Activated CD4-positive, alpha-beta T cell treated with anti-CD3 and anti-CD28 coated beads, Interleukin-2, amount 10 ng/mL, durations not matched to agents 24 days and 14 days (primary cell): ENCODE measurements at places on chromosomes 2 and 18. TPM values are rescaled to one million over a fixed set of nuclear protein-coding genes. Genes with fewer than 3 reads are reported as not detected.

DNA sequence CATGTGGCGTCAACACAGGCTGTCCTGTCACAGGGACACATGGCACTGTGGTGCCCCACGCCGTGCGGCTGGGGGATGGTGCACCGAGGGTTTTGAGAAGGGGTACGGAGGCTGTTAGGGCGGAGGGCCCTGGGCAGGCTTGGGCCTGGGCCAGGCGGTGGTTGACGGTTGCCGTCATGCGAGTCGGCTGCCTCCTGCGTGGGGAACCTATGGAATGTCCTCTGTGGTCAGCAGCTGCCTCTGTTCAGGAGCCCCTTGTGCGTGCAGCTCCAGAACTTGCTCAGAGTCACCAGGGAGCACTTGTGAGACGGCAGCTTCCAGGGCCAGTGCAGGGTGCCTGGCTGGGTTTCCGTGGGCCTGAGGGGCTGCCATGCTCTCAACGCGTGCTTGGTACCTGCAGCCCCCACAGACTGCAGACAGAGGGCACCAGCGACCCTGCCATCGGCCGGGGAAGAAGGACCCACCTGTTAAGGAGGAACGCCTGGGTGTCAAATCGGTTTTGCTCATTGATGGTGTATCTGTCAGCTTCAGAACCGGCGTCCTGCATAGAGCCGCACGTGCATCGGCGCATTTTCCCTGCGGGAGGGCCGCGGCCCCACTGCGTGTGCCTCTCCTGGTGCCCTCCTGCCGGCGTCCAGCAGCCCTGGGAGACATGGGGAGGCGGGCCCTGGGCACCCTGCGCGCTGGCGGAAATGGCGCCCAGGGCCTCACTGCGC lies 10.0 kb upstream of the D2HGDH start:
- peak; percentile 59 for DNase-seq

GRCh38 chr2:226835420-226835795 lies 446 bp upstream of the RHBDD1 start:
- no peak for DNase-seq

DNA sequence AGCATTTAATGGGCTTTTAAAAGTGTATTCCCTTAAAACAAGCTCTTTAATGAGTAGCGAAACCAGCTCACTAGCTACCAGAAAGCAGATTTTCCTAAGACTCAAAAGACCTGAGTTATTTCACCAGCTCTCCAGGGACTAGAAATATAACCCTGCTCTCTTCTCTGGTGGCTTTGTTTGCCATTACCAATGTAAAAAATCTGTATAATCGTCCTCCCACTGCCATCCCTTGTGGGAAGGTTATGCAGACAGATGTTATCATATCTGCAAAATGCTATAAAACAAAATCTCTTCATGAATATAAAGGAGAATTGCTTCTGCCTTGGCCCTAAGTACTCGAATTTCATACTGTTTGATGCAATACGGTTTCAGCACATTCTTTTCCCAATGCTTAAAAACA lies 335.2 kb downstream of the NUP35 start:
- no peak for DNase-seq

- DNase-seq: peak; percentile 58
These were observed 143.0 kb downstream of the ARL6IP6 start for GRCh38 chr2:152861349-152861942.

DNA sequence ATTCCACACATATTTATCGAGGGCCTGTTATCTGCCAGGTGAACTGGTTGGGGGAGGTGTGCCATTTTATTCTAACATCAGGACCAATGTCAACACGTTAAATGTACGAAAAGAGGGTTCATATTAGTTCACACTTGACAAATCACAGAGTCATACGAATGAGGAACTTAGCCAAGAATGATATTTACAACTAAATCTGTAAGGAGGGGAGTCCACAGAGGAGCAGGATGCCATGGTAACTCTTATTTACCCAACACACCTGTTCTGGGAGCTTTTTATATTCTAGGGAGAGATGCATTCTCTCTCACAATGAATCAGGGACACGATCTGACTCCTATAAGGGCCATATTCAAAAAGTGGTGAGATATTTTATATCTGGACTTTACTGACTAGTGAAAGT lies 144.1 kb downstream of the CDC42EP3 start:
- DNase-seq: no peak

GRCh38 chr2:151478011-151478410 lies 68.3 kb downstream of the RIF1 start:
- no peak for DNase-seq

- no peak for DNase-seq
These were observed 19.9 kb downstream of the SNED1 start for GRCh38 chr2:241018051-241018891.

- DNase-seq: no peak
These were observed 8.9 kb downstream of the TRAPPC12 start for GRCh38 chr2:3388412-3388738.

DNA sequence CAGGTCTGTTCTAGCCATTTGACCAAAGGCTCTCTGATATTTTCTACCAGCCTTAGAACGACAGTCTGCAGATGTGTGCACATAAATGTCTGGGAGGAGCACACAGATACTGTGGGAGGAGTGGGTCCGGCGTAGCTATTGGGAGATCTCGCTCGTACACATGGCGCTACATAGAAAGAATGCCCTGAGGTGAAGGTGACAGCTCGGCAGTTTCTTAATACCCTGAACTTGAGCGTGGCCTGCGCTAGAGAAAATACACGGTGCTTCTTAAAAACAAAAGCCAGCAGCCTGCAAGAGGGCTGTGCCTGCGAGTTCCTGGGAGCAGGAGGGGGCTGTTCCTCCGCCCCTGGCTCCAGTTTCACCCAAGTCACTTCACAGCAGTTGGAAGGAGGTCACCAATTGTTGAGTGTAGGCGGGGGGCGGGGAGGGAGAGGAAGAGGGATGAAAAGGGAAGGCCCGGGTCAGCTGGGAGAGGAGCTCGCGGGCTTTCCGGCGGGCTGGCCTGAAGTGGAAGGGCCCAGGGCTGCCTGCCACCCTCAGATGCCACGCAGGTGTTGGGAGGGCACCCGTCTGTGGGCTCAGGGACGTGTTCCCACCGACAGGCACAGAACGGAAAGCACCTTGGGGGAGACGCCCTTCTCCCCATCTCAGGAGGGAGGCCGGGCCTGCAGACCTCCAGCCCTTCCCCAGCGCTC lies 124.7 kb upstream of the ZNF516 start:
- DNase-seq: no peak

DNA sequence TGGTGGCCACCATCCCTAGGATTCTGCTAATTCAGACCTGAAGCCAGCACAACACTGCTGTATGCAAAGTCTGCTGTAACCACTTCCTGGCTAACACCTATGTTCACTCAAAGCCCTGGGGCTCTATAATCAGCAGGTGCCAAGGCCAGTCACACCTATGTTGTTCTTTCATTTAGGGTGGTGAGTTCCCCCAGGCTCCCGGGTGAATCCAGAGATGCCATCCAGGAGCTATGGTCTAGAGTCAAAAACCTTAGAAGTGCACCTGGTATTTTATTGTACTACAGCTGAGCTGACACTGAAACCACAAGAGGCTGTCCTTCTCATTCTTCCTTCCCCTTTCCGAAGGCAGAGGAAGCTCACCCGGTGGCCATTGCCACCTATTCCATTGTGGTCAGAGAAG lies 46.2 kb upstream of the CCDC141 start:
- DNase-seq: peak; percentile 75

DNA sequence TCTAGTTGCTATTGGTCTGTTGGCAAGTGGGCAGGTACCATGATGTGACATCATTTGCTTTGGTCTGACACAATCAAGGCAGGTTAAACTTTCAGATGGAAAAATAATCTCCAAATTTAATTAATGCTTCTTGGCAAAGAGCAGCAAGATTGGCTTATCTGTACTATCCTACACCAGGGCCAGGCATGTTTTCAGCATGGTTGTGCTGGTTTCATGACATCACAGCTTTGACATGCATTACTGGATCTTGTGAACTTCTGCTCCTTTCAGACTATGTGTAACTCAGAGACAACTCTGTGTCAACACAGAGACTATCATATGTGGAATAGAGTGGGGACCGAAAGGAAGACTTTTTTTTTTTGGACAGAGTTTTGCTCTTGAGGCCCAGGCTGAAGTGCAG lies 520.5 kb downstream of the TDRD15 start:
- DNase-seq: no peak

- peak; percentile 30 for DNase-seq
These were observed 493.3 kb downstream of the CMPK2 start for GRCh38 chr2:6372317-6372901.

DNA sequence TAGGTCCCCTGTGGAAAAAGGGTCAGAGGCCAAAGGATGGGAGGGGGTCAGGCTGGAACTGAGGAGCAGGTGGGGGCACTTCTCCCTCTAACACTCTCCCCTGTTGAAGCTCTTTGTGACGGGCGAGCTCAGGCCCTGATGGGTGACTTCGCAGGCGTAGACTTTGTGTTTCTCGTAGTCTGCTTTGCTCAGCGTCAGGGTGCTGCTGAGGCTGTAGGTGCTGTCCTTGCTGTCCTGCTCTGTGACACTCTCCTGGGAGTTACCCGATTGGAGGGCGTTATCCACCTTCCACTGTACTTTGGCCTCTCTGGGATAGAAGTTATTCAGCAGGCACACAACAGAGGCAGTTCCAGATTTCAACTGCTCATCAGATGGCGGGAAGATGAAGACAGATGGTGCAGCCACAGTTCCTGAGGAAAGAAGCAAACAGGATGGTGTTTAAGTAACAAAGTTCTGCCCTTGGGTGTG lies 165.8 kb downstream of the RPIA start:
- DNase-seq: no peak

- DNase-seq: no peak
These were observed 137.4 kb upstream of the ETAA1 start for GRCh38 chr2:67259556-67260342.

- no peak for DNase-seq
These were observed 9.3 kb downstream of the SEC11C start for GRCh38 chr18:59149007-59149406.

DNA sequence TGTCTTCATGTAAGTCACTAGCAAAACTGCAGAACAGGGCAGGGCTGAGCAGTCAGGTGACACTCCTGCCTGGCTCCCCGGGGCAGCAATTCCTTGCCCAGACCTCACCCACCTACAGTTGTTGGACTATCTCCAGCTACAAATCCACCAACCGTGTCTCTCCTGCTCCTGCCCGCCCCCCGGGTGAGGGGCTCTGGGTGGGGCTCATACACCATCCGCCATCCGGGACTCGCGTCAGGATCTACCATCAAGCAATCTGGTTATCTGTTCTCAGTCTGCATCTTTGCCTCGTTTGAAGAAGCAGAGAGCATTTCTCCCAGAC lies 13.5 kb upstream of the GLI2 start:
- DNase-seq: no peak

DNA sequence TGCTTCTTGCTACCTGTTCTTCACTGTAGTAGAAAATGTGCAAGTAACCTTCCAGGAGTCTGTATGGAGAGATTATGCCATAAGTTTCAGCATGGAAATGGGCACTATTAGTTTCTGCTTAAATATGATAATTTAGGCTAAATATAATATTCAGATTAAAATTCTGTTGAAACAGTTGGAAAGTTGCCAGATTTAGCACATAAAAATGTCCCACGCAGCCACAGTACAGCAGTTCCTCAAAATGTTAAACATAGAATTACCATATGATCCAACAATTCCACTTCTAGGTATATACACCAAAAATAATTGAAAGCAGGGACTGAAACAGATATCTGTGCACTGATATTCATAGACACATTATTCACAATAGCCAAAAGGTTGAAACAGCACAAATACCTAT lies 121.2 kb downstream of the NRP2 start:
- DNase-seq: no peak

- DNase-seq: no peak
These were observed 38.1 kb downstream of the KIAA1328 start for GRCh38 chr18:36867056-36867455.

GRCh38 chr18:63318889-63319382 lies 633 bp downstream of the BCL2 start:
- no peak for DNase-seq

GRCh38 chr2:147623328-147623727 lies 221.5 kb upstream of the ACVR2A start:
- peak; percentile 72 for DNase-seq

NEU2 gene
- not detected in 2 replicates for total RNA-seq

QPCT gene
- total RNA-seq: 2.0 and 2.1 TPM in 2 replicates

CPLX4 gene
- total RNA-seq: not detected in 2 replicates

MTA3 gene
- total RNA-seq: 31.7 and 36.6 TPM in 2 replicates

SNTG2 gene
- total RNA-seq: 0.14 TPM in 1 of 2 replicates, not detected in the other

AMER3 gene
- not detected in 2 replicates for total RNA-seq

CNTNAP5 gene
- not detected in 2 replicates for total RNA-seq

MSTN gene
- not detected in 2 replicates for total RNA-seq

PTPRM gene
- total RNA-seq: 6.8 and 11.5 TPM in 2 replicates

SLC4A3 gene
- total RNA-seq: 0.12 TPM in 1 of 2 replicates, not detected in the other

CYP1B1 gene
- 12.2 and 13.7 TPM in 2 replicates for total RNA-seq

VWA3B gene
- not detected in 2 replicates for total RNA-seq

AAK1 gene
- 81.7 and 86.0 TPM in 2 replicates for total RNA-seq

LBX2 gene
- total RNA-seq: 0.36 and 0.40 TPM in 2 replicates

RBM44 gene
- 0.42 and 0.57 TPM in 2 replicates for total RNA-seq
